ENCODE measurements at places on chromosomes 16 and 17.

- DNase-seq, result no peak
These were observed 70.7 kb upstream of the DNAJA2 start for GRCh38 chr16:47043970-47044684.

GRCh38 chr16:155031-155398 lies 2.6 kb downstream of the HBZ start:
- no peak for DNase-seq

DNA sequence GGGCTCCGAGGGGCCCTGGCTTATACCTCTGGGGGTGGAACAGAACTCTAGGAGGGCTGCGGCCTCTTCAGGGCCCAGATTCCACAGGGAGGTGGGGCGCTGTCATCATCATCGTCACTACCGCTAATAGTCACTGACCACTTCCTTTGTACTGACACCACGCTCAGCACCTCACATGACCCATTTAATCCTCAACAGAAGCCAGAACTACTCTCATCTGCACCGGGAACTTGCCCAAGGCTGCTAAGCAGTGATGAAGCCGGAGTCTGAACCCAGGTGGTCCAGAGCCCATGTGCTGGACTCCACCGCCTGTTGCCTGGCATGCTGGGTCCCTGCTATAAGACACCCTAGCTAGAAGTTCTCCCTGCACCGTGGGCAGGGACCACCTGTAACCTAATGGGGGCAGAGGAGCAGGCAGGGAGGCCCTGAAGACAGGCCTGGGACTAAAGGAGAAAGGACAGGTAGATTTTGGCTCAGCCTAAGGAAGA lies 12.0 kb downstream of the UNC13D start:
- DNase-seq, result no peak

DNA sequence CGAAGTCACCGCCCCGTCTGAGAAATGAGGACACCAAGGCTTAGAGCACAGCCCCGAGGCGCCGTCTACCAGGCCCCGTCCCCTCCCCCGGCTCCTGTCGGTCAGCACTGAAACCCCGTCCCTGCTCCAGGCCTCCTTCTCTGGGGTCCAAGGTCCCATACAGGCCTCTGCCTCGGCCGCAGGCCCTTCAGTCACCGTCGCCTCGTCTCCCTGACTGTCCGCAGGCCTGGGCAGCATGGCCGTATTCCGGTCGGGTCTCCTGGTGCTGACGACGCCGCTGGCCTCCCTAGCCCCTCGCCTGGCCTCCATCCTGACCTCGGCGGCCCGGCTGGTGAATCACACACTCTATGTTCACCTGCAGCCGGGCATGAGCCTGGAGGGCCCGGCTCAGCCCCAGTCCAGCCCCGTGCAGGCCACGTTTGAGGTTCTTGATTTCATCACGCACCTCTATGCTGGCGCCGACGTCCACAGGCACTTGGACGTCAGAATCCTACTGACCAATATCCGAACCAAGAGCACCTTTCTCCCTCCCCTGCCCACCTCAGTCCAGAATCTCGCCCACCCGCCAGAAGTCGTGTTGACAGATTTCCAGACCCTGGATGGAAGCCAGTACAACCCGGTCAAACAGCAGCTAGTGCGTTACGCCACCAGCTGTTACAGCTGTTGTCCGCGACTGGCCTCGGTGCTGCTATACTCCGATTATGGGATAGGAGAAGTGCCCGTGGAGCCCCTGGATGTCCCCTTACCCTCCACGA lies 617 bp downstream of the COASY start:
- DNase-seq, result no peak

- DNase-seq, result no peak
These were observed 239 bp upstream of the CA7 start for GRCh38 chr16:66844009-66844341.
